Hematopoietic multipotent progenitor cell treated with erythropoietin and hydrocortisone succinate and interleukin-3 and kit ligand, for 6 days (in vitro differentiated cells): ENCODE measurements at places on chromosomes 16 and 17.

GRCh38 chr16:67961551-67961957, 6.9 kb downstream of the SLC12A4 start:
- no peak for DNase-seq

- peak; percentile 66 for DNase-seq
Measured at GRCh38 chr17:77471984-77472461, 331.3 kb downstream of the SEC14L1 start.

GRCh38 chr16:82755570-82756282, 129.0 kb downstream of the CDH13 start:
- no peak for DNase-seq

DNA sequence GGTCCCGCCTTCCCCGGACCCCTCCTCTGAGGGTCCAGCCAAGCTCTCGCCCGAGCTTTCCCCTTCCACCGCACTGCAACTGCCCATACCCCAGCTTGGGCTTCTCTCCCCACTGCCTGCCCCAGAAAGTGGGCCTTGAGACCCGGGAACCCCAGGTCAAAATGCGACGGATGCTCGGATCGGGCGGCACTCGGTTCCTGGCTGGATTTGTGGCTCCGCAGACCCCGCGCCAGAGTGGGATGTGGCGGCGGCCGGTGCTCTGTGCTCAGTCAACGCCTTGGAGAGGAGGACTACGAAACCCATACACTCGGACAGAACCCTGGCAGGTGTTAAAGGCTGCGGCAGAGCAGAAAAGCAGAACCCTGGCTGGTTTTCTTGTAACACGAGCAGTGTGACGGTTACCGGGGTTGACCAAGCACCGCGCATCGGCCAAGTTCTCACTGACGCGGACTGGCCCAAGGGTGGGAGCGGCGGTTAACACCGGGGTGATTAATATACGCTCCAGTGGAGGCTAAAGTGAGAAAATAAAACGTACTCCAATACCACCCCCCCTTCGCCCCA, 885 bp upstream of the SLFN13 start:
- peak; percentile 71 for DNase-seq

GRCh38 chr16:62821824-62822223, 785.6 kb upstream of the CDH8 start:
- no peak for DNase-seq

DNA sequence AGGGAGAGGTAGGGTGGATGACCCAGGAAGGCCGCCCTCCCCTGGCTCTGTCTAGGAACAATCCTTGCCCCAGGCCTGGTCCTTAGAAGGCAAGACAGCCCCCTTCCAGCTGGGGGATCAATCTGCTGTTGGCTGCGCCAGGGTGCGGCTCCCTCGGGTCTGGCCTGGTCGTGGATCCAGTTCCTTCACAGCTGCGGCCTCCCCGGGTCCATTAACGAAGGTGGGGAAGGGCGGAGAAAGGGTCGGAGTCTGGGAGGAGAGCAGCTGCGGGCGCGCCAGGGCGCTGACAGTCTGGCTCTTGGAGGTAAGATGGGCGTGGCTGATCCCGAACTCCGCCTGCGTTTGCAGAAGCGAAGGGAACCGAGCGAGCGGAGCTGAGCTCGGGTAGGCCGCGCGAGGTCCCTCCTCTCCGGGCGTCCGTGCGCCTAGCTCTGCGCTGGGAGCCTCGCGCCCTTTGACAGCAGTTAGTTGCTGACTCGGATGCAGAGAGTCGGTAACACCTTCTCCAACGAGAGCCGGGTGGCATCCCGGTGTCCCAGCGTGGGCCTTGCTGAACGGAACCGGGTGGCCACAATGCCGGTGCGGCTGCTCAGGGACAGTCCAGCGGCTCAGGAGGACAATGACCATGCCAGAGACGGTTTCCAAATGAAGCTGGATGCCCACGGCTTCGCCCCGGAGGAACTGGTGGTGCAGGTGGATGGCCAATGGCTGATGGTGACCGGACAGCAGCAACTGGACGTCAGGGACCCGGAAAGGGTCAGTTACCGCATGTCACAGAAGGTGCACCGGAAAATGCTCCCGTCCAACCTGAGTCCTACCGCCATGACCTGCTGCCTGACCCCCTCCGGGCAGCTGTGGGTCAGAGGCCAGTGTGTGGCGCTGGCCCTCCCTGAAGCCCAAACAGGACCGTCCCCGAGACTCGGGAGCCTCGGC, at the start of gene HSPB9:
Gene HSPB9, plus strand, starts transcription at position 434 of the 933 bp plus-strand sequence. Its CDS starts 47 bp downstream, at position 481.
- no peak for DNase-seq

DNA sequence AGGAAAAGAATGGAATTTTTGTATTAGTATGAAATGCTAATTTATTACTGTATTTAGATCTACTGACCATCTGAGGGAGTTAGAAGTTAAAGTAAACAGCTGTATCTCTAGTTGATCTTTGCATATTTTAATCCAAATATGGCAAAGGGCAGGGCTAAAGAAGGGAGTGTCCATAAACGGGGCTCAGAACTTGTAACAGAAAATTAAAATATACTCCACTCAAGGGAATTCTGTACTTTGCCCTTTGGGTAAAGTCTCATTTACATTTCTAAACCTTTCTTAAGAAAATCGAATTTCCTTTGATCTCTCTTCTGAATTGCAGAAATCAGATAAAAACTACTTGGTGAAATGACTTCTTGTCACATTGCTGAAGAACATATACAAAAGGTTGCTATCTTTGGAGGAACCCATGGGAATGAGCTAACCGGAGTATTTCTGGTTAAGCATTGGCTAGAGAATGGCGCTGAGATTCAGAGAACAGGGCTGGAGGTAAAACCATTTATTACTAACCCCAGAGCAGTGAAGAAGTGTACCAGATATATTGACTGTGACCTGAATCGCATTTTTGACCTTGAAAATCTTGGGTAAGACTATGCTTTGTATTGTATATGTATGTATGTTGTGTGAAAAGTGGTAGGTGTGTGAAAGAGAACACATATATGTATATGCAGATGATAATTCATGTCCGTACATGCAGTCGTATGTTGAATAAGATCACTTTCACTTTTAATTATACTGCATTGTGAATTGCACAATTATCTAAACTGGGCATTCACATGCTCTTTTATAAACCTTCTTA, at the start of gene ASPA:
Gene ASPA, plus strand, starts transcription at position 186 of the 799 bp plus-strand sequence. Its CDS starts 163 bp downstream, at position 349.
- DNase-seq: no peak

- DNase-seq: no peak
Measured at GRCh38 chr16:20930365-20930690, 29.8 kb downstream of the LYRM1 start.

- DNase-seq: no peak
Measured at GRCh38 chr16:29757950-29758466, 12.2 kb upstream of the C16orf54 start.

GRCh38 chr16:50494501-50495491, 53.4 kb upstream of the NKD1 start:
- DNase-seq: no peak

DNA sequence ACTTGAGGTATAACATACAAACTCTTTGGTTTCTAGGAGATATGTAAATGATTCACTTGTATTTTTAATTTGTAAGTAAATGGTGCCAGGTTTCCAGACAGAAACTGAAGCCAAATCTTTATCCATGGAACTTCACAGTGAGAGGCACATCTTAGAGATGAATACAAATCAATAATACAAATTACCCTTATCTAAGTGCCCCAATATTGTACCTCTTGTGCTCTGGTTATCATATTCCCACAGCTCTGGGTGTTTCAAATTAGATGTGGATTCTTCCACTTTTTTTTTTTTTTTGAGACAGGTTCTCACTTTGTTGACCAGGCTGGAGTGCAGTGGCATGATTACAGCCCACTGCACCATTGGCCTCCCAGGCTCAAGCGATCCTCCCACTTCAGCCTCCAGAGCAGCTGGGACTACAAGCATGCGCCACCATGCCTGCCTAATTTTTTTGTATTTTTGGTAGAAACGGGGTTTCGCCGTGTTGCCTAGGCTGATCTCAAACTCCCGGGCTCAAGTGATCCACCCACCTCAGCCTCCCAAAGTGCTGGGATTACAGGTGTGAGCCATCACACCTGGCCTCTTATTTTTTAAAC, 38.0 kb upstream of the DHX40 start:
- DNase-seq: no peak

DNA sequence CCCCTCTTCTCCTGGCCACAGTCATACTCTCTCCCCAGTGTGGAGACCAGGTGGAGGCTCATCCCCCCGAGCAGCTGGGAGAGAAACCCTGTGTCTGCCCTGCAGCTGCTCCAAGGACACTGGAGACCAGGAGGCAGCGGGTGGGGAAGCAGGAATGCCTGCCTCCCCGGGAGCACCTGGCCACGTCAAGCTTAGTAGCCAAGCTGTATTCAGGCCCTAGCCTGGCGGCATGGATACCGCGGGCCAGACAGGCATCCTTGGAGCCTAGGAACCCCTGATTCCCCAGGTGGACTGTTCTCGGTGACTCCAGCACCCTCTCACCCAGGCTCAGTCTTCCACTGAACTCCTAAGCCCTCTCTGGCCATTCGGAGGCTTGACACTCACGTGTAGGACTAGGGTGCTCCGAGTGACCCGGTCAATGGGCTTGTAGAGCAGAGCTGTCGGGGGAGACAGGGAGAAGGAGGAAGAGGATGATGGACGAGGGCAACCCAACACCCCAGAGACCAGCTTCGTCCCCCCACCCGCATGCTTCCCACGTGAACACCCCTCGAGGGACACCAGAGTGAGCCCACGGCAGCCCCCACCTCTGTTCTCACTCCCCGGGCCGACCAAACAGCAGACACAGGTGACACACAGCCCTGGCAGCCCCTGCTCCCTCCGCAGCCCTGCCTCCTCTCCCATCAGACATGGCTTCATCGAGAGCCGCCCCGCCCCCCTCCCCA, 76.5 kb downstream of the TIMM22 start:
- no peak for DNase-seq

DNA sequence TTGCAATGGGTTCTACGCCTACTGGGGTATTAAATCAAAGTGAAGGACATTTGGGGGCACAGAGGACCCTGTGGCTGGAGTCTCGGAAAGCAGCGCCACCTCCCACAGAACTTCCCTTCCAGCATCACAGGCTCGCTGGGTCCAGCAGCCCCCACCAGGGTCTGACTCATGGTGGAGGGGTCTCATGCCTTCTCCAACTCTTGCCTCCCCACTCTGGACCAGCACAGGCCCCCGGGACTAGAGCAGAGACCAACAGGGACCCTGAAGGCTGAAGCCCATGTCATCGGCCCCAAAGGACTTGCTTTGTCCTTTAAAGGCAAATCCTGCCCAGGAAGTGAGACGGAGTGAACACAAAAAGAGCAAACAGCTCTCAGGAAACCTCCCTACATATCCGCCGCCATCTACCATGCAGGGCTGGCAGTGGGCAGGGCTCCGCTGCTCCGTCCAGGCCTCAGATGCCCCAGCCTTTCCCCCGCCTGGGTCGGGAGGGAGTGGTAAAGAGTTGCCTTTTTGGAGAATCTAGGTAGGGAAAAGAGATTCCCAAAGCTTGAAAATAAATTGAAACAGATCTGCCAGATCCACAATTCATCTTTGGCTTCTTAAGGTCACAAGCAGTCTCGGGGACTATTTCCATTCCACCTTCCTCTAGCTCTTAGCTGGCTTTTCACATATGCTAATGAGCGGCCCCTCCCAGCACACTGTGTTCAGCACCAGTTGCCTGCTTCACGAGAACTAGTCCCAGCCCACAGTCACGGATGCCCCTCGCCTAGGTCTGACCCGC, 2.1 kb upstream of the GPRC5C start:
- no peak for DNase-seq
